Osteoblast (primary cell): ENCODE measurements at places on chromosomes 7 and 10. TPM values are rescaled to one million over a fixed set of nuclear protein-coding genes. Genes with fewer than 3 reads are reported as not detected.
A peak's percentile ranks its signal among the peaks of the same experiment; 100 is the strongest.

The STAG3 gene
- total RNA-seq, result 0.59 and 1.4 TPM in 2 replicates

The CLDN4 gene
- total RNA-seq, result 0.36 and 0.59 TPM in 2 replicates

The IDI2 gene
- not detected in 2 replicates for total RNA-seq

The CPA4 gene
- total RNA-seq, result 18.6 and 28.2 TPM in 2 replicates

The ARMH3 gene
- total RNA-seq, result 9.1 and 9.4 TPM in 2 replicates

GRCh38 chr7:141737118-141737835 is 881 bp upstream of the SSBP1 start:
- H3K36me3 ChIP-seq, result peaks cover 31% of the 10 kb centered on the region
- peak overlapping the region; percentile 84 for H3K27ac ChIP-seq
- DNase-seq, result no peak
- peak overlapping the region; percentile 91 for H3K4me3 ChIP-seq

DNA sequence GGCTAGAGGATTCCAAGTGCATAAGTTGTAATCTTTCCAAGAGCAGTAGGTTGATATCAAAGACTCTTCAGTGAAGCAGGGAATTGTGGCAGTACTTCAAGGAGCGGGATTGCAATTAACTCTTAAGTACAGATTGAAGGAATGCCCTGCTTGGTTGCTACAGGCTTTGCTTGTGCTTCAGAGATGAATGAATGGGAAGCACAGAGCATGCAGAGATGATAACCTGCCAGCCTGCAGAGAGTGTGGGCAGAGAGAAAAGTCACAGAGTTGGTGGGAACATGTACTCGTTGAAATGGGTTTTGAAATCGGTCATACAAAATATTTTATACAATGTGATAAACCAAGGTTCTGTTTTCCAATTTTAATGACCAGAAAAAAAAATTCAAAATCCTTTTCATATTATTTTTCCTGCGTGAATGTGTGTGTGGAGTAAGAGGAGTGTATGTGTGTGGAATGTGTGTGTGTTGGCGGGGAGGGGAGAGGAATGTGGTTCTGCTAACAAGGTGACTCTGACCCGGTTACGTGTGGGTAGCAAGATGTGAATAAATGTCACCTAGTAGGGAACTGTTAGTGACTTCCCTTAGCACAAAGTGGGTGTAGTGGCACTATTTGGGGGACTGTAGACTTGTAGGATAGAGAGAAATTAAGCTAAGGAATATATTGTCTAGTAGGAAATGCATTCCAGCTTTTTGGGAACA is 697.8 kb downstream of the GATA3 start:
- H3K4me1 ChIP-seq, result no peaks in the 10 kb centered on the region
- DNase-seq, result peak; percentile 53
- no peak overlapping the region for H3K4me3 ChIP-seq
- no peaks in the 10 kb centered on the region for H3K27me3 ChIP-seq
- H3K36me3 ChIP-seq, result no peaks in the 10 kb centered on the region
- no peak overlapping the region for H3K27ac ChIP-seq

DNA sequence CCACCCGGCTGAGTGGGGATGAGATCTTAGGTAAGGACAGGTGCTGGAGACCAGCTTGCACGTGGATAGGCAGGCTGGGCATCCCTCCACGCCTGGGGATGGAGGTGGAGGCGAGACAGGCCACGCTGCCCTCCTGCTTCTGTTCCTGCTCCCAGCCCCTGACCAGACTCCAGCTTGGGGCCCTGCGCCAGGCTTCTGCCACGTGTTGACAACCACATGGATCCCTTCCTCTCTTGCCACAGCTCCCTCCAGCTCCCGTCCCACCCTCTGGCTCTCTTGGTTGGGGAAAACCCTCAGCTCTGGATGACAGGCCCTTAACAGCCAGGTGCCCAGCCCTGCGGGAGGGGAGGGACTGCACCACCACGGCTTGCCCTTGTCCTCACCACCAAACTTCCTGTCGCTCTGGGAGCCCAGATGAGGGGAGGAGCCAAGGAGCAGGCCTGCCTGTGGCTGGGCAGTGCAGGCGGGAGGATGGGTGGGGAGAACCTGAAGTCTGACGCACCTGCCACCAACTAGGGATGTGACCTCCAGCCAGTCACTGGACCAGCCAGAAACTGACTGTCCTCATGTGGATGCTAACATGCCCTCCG is 36.0 kb downstream of the KCNH2 start:
- H3K27ac ChIP-seq, result no peak overlapping the region
- no peak overlapping the region for H3K4me3 ChIP-seq
- H3K27me3 ChIP-seq, result no peaks in the 10 kb centered on the region
- peaks cover 3% of the 10 kb centered on the region for H3K4me1 ChIP-seq

DNA sequence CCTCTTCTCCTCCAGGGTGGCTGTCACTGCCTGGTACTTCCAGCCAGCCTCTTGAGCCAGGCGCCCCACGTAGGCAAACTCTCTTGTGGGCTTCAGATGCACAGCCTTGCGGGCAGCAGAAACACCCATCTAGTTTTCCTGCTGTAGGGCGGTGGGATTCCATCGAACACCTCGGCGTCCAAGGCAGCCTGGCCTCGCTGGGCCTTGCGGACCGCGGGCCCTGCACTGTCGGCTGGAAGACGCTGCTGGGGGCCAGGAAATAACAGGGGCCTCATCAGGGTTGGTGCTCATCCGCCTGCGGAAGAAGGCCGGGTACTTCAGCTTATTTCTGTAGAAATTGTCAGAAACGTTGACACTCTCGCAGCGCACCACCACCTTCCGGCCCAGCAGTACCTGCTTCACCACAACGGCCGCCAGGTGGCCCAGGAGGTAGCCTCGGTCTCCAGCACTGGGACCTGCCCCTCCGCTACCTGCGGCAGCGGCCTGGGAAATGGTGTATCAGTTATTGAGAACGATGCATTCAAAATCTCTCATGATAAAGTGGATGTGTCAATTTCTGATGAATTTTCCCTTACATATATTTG is 61.1 kb downstream of the WDFY4 start:
- no peaks in the 10 kb centered on the region for H3K4me1 ChIP-seq
- no peak overlapping the region for H3K4me3 ChIP-seq
- no peak overlapping the region for H3K27ac ChIP-seq
- DNase-seq, result no peak
- no peaks in the 10 kb centered on the region for H3K36me3 ChIP-seq

DNA sequence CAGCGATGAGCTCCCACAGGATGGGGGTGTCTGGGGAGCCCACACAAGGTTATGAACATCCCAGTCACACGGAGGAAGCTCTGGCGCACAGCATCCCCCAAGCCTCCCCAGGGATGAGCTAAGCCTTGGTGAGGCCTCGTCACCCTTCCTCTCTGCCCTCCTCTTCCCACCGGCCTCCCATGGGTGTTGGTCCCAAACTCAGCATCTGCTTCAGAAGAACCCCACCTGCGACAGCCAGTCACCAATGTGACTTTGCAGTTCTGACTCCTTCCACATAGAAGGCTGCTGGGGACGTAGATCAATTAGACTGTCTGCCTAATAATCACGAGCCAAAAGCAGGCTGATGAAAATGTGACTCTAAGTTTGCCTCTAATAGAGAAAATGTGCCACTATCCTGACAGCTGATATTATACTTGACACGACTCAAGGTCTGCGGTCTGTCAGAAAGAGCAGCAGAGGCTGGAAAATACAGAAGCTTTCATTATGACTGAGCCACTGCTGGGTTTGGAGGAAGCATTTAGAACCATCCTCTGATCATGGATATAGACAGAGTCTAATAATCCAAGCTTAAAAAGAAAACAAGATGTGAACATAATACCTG is 116.0 kb upstream of the PFKP start:
- no peaks in the 10 kb centered on the region for H3K36me3 ChIP-seq
- no peak overlapping the region for H3K27ac ChIP-seq
- no peak for DNase-seq
- H3K4me1 ChIP-seq, result no peaks in the 10 kb centered on the region
- H3K27me3 ChIP-seq, result peaks cover 12% of the 10 kb centered on the region
- H3K4me3 ChIP-seq, result no peak overlapping the region
